ENCODE measurements at places on chromosomes 7 and 10. TPM values are rescaled to one million over a fixed set of nuclear protein-coding genes. Genes with fewer than 3 reads are reported as not detected.

The GPR26 gene
- total RNA-seq = not detected

The NKX1-2 gene
- total RNA-seq = not detected

The TSPAN15 gene
- 2.5 TPM for total RNA-seq

The AGMO gene
- total RNA-seq = not detected

The TRRAP gene
- 48.3 TPM for total RNA-seq

The CYP26C1 gene
- total RNA-seq = not detected

The POU6F2 gene
- not detected for total RNA-seq

The AKR1C4 gene
- not detected for total RNA-seq

The MAT1A gene
- not detected for total RNA-seq

The HABP2 gene
- total RNA-seq = not detected

The ABCB4 gene
- total RNA-seq = not detected

The PNLIPRP2 gene
- total RNA-seq = not detected

The NUTM2B gene
- 0.34 TPM for total RNA-seq

The ADAM22 gene
- total RNA-seq = 0.60 TPM

The GIMAP4 gene
- total RNA-seq = 23.6 TPM

The NEURL1 gene
- 1.1 TPM for total RNA-seq

The SLC16A12 gene
- not detected for total RNA-seq

The C10orf53 gene
- not detected for total RNA-seq

The SLC26A5 gene
- not detected for total RNA-seq

The NME8 gene
- not detected for total RNA-seq

The BTAF1 gene
- 85.8 TPM for total RNA-seq

The PKD2L1 gene
- not detected for total RNA-seq

The CLRN3 gene
- total RNA-seq = not detected

The SRGN gene
- total RNA-seq = 342 TPM

The ACSL5 gene
- total RNA-seq = 11.4 TPM

The GPR158 gene
- total RNA-seq = not detected

The FOXI2 gene
- total RNA-seq = not detected

The LIPN gene
- total RNA-seq = not detected

The HECTD2 gene
- total RNA-seq = 0.92 TPM

The WASHC2C gene
- 69.3 TPM for total RNA-seq

The RNF32 gene
- 0.99 TPM for total RNA-seq

The ANKRD16 gene
- total RNA-seq = 1.8 TPM

The NYAP1 gene
- 0.75 TPM for total RNA-seq

The ARHGAP21 gene
- 38.4 TPM for total RNA-seq

The BTBD16 gene
- not detected for total RNA-seq

The ASB4 gene
- total RNA-seq = not detected

The PSD gene
- 16.7 TPM for total RNA-seq

The RPEL1 gene
- total RNA-seq = not detected

The ITGA8 gene
- not detected for total RNA-seq

The PPA1 gene
- total RNA-seq = 69.0 TPM

The SPAM1 gene
- total RNA-seq = not detected

The GRM3 gene
- not detected for total RNA-seq

The MRLN gene
- total RNA-seq = 0.56 TPM

The TAS2R41 gene
- 0.69 TPM for total RNA-seq

The ANKRD30A gene
- total RNA-seq = not detected

The LRRC4 gene
- 1.6 TPM for total RNA-seq

The PLEKHA8 gene
- total RNA-seq = 7.4 TPM

The KCNIP2 gene
- 1.6 TPM for total RNA-seq

The BPGM gene
- total RNA-seq = 46.6 TPM

The ANKRD61 gene
- not detected for total RNA-seq

The SPDYE8 gene
- total RNA-seq = not detected

The KIFBP gene
- total RNA-seq = 4.2 TPM

The NUPR2 gene
- total RNA-seq = not detected

The SLC29A4 gene
- total RNA-seq = 1.1 TPM

Measured in CD4-positive, alpha-beta T cell (primary cell).